ENCODE measurements at places on chromosomes 6 and 20. TPM values are rescaled to one million over a fixed set of nuclear protein-coding genes. Genes with fewer than 3 reads are reported as not detected.

HCRTR2 gene
- not detected for total RNA-seq

DNA sequence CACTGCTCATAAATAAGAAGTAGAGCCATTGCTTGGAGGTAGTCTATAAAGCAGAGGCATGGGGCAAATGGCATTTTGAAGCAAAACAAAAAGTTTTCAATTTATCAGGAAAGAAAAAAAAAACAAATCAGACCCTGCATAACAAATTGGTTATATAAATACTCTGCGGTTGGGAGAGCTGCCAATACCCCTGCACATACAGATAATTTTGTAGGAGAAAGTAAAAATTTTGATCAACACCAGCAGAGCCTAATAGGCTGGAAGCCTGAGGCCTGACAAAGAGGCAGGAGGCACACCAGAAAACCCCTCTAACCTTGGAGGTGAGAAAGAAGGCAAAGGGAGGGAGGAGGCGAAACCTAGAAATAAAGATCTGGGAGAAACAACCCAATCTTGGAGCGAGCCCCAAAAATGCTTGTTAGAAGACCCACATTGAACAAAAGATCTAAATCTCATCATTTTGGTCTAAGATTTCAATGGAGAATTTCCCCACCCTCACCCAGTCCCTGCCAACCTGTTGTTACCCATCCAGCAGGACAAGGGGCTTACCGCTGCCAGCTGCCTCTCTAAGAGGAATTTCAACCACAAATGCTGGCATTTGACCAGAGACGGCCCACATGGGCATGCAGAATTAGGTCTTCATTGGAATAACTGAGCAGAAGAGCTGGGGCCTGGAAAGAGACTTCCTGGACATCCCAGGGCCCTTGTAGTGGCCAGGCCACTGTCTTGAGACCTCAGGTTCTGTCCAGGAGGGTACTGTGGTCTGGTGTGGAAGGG lies 28.4 kb downstream of the FOXA2 start:
- no peak overlapping the region for H3K27ac ChIP-seq
- H3K27me3 ChIP-seq = peaks cover 25% of the 10 kb centered on the region
- peaks cover 6% of the 10 kb centered on the region for H3K36me3 ChIP-seq
- peaks cover 2% of the 10 kb centered on the region for H3K4me1 ChIP-seq

GRCh38 chr6:29816030-29816429 lies 11.6 kb upstream of the HLA-G start:
- DNase-seq = no peak
- no peak overlapping the region for H3K4me3 ChIP-seq
- no peaks in the 10 kb centered on the region for H3K4me1 ChIP-seq
- H3K27ac ChIP-seq = no peak overlapping the region

- H3K4me3 ChIP-seq = no peak overlapping the region
- H3K36me3 ChIP-seq = no peaks in the 10 kb centered on the region
- H3K27ac ChIP-seq = no peak overlapping the region
- no peaks in the 10 kb centered on the region for H3K27me3 ChIP-seq
- DNase-seq = no peak
Measured at GRCh38 chr6:75940564-75940963, 131.9 kb downstream of the IMPG1 start.

DNA sequence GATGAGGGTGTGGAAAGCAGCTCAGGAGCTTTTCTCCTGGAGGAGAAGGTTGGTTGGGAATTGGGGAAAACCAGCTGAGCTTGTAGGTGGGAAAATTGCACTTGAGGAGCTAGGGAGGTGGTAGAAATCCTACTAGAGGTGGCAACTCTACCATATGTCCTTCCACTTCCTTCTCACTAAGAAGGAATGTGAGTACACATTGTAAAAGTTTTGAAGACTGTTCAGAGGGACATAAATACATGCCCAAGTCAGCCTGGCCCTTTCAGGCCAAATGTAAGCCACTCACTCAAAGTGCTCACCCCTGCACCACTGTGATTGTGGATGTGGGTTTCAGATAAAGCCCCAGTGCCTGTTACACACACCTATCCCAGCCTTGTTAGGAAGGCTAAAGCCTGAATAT lies 290.5 kb upstream of the PLCB4 start:
- H3K27me3 ChIP-seq = no peaks in the 10 kb centered on the region
- H3K4me1 ChIP-seq = no peaks in the 10 kb centered on the region
- no peak overlapping the region for H3K4me3 ChIP-seq
- H3K36me3 ChIP-seq = no peaks in the 10 kb centered on the region
